GM03348 (cell line): ENCODE measurements at places on chromosomes 3 and 15.
A peak's percentile ranks its signal among the peaks of the same experiment; 100 is the strongest.

GRCh38 chr3:112446343-112446742 is 52.9 kb downstream of the BTLA start:
- DNase-seq: no peak

DNA sequence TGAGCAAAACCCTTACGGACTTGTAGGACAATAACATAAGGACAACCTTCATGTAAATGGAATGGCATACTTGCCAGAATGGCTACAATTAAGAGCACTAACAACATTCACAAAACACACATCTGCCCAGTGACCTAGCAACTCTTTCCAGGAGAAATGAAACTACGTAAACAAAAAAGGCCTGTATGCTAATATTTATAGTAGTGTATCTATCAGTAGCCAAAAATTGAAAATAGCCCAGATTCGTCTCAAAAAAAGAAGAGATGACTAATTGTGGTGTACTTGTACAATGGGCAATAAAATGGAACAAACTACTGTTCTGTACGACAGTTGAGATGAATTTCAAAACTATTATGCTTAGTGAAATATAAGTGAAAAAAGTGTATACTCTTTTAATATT is 38.4 kb downstream of the CMC1 start:
- no peak for DNase-seq

- DNase-seq: no peak
These were observed 85.0 kb upstream of the XCR1 start for GRCh38 chr3:46112296-46112695.

GRCh38 chr3:66598168-66598567 is 97.3 kb upstream of the LRIG1 start:
- DNase-seq: peak; percentile 33

DNA sequence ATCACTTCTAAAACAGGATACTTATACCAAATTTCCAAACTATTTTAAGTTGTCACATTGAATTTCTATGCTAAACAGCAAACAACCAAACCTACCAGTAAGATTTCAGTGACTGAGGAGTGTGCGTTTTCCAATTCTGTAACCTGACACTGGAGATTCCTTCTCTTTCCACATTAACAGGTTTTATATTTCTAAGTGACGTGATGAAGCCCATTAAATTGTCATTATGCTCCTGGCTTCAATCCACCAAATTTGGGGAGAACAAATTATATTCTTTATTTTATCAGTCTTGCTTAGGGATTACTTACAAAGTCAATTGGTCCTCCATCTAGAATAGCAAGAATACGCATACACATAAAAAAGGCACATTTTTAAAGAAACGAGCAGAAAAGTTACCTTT is 764.8 kb upstream of the NR2F2 start:
- no peak for DNase-seq
